ENCODE measurements at places on chromosomes 7 and 10.
A peak's percentile ranks its signal among the peaks of the same experiment; 100 is the strongest.

DNA sequence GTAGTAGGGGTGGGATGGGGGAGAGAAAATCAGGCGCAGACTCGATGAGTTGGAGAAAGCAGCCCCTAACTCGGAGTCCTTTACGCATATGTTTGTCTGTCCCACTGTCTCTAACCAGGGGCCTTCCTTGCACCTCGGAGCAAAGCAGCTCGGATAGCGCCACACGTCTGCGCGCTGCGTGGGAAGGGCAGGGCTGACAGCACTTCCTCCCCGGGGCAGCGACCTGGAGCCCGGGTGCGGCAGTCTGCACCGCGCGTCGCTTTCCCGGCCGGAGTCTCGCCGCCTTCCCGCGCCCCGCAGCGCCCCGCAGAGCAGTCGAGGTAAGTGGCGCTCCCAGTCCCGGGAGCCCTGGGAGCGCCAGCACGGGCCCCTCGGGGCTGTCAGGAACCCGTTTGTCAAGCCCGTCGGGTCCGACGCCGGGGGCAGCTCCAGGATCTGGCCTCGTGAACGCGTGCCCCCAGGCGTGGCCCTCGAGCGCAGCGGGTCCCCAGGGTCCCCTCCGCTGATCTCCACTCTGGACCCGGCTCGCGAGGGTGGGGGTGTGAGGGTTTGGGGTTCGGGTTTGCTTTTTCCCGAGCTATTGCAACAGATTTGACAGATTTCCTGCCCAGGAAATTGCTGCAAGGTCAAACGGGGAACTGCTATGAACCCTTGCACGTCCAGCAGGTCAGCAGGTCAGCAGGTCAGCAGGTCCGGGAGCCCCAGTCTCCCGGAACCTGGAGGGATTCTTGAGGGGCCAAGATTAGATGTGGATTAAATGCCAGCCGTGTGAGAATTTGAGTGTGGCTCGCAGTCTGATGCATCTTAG lies 597 bp downstream of the APBB1IP start:
- peak; percentile 70 for DNase-seq
- peaks cover 32% of the 10 kb centered on the region for H3K27me3 ChIP-seq
- no peak overlapping the region for H3K4me3 ChIP-seq
- H3K36me3 ChIP-seq, result no peaks in the 10 kb centered on the region
- H3K27ac ChIP-seq, result no peak overlapping the region

GRCh38 chr7:139825666-139826290 lies 3.3 kb upstream of the TBXAS1 start:
- no peak overlapping the region for H3K27ac ChIP-seq
- H3K27me3 ChIP-seq, result peaks cover 7% of the 10 kb centered on the region
- peaks cover 15% of the 10 kb centered on the region for H3K4me1 ChIP-seq
- H3K4me3 ChIP-seq, result no peak overlapping the region
- no peaks in the 10 kb centered on the region for H3K36me3 ChIP-seq

- H3K27ac ChIP-seq, result no peak overlapping the region
- peak; percentile 28 for DNase-seq
- H3K4me1 ChIP-seq, result no peaks in the 10 kb centered on the region
- no peak overlapping the region for H3K4me3 ChIP-seq
- no peaks in the 10 kb centered on the region for H3K27me3 ChIP-seq
Measured at GRCh38 chr10:124005091-124005490, 88.3 kb downstream of the CHST15 start.

- no peak overlapping the region for H3K27ac ChIP-seq
- peaks cover 15% of the 10 kb centered on the region for H3K4me1 ChIP-seq
- no peak overlapping the region for H3K4me3 ChIP-seq
- H3K27me3 ChIP-seq, result no peaks in the 10 kb centered on the region
- no peak for DNase-seq
- no peaks in the 10 kb centered on the region for H3K36me3 ChIP-seq
Measured at GRCh38 chr10:78934532-78934898, 134.3 kb upstream of the ZMIZ1 start.

Data from endodermal cell (in vitro differentiated cells).